ENCODE measurements at places on chromosomes 7 and 10. TPM values are rescaled to one million over a fixed set of nuclear protein-coding genes. Genes with fewer than 3 reads are reported as not detected.
A peak's percentile ranks its signal among the peaks of the same experiment; 100 is the strongest.

The THSD7A gene
- total RNA-seq = 2.5 TPM

The FKBP9 gene
- 831 TPM for total RNA-seq

The SLC13A4 gene
- total RNA-seq = 3.3 TPM

The SLC13A1 gene
- not detected for total RNA-seq

The IMPDH1 gene
- total RNA-seq = 22.3 TPM

The CREB5 gene
- total RNA-seq = 0.25 TPM

The PTPN12 gene
- 54.0 TPM for total RNA-seq

The SERPINE1 gene
- total RNA-seq = 23.1 TPM

The MALRD1 gene
- total RNA-seq = 0.36 TPM

The LIPJ gene
- total RNA-seq = 0.09 TPM

The CDHR1 gene
- total RNA-seq = not detected

The CACNB2 gene
- 2.1 TPM for total RNA-seq

The HOXA3 gene
- 3.5 TPM for total RNA-seq

The MMP21 gene
- 0.09 TPM for total RNA-seq

The LIPM gene
- 0.82 TPM for total RNA-seq

The ACSM6 gene
- not detected for total RNA-seq

The ANKMY2 gene
- 30.2 TPM for total RNA-seq

The TRIM50 gene
- total RNA-seq = not detected

The ZNF239 gene
- 1.8 TPM for total RNA-seq

- DNase-seq = no peak
Measured at GRCh38 chr10:69483963-69484362, 32.7 kb downstream of the TSPAN15 start.

GRCh38 chr10:89622151-89622550 lies 22.9 kb downstream of the PANK1 start:
- DNase-seq = no peak

DNA sequence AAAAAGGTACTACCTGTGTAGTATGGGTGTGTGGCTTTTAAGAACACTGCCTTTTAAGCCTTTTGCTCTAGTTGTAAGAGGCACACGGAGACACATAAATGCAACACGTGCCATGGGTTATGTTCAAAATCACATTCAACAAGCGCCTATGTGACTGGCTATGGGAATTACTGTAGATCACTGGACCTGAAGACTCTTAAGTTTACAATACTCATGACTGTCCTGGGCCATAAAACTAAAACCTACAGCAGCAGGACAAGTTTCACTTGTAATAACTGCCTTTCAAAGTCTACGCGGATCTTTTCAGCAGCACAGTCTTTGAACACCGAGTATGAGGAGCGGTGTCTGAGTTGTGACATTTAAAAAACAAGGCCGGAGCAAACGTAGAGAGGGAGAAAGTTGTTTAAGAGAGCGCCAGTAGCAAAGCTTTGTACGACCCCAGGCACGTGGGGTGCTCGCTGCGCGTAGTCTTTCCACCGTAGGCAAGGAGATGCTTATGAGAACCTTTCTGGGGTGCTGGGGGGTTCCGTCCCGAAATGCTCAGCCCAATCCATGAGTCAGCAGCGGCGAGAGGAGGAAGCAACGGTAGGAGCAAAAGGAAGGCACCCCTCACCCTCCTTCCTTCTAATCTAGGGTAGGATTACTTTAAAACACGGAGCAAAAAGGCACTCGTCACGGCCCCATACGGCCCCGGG lies 662 bp downstream of the DNAJC2 start:
- peak; percentile 32 for DNase-seq

- peak; percentile 73 for DNase-seq
Measured at GRCh38 chr10:79463578-79464496, 18.4 kb upstream of the ZCCHC24 start.

GRCh38 chr7:38284553-38284952 lies 11.1 kb upstream of the TARP start:
- DNase-seq = no peak

DNA sequence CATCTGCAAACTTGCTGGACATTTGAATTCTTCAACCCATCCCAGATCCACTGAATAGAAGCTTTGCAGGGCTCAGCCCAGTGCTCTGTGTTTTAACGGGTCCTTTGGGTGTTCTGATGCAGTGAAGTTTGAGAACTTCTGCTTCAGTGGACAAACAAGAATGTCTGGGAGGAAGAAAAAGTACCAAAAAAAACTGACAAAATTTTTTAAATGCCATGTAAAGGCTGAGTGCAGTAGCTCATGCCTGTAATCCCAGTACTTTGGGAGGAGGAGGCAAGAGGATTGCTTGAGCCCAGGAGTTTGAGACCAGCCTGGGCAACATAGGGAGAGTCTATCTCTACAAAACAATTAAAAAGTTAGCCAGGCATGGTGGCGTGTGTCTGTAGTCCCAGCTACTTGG lies 51.8 kb upstream of the FRMD4A start:
- DNase-seq = no peak

DNA sequence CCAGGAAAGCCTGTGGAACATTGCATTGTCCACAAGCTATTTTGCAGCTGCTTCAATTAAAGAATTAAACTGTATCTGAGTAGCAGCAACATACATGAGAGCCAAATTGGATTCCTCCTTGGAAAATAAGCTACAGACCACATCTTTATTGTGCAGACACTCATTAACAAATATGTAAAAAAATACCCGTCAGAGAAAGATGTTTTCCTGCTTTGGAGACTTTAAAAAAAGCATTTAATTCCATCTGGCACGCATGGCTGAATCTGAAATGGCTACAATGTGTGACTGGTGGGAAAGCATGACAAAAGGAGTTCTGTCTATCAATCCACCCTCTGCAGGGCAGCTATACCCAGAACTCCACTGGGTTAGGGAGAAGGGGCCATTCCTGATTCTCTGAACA lies 73.1 kb upstream of the HPS1 start:
- DNase-seq = no peak

DNA sequence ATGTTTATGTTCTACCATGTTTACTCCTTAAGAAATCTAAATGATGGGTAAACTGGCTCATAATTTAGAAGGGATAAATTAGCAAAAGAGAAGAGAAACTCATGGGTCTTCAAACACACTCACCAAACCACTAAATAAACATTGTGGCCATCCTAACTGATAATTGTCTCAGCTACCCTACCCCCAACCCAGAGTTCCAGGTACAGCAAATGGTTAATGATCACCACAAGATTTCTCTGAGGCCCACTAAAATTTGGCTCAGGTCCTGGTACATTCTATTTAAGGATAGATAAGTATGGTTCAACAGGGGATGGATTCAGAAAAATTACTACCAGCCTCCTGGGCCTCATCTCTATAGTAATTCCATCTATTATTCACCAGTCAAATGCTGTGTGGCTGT lies 21.4 kb downstream of the SLC25A13 start:
- no peak for DNase-seq

DNA sequence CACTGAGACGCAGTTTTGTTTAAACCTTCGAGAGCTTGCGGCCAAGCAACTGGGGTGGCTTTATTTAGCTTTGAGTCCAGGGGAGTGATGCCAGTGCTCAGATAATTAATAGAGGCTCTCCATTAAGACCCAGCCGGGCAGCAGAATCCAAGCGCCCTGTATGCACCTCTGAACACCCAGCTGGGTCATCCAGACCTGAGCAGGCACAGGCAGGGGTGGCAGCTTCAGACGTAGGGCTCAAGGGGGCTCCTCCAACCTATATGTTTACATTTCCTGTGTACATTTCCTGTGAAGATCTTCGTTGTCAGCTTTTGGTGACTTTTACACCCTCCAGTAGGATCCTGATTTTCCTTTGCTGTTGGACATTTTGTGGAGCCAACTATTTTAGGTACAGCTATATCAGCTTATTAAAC lies 719.5 kb downstream of the LRMDA start:
- DNase-seq = no peak

- DNase-seq = peak; percentile 85
Measured at GRCh38 chr7:40199076-40199802, 64.4 kb downstream of the SUGCT start.

DNA sequence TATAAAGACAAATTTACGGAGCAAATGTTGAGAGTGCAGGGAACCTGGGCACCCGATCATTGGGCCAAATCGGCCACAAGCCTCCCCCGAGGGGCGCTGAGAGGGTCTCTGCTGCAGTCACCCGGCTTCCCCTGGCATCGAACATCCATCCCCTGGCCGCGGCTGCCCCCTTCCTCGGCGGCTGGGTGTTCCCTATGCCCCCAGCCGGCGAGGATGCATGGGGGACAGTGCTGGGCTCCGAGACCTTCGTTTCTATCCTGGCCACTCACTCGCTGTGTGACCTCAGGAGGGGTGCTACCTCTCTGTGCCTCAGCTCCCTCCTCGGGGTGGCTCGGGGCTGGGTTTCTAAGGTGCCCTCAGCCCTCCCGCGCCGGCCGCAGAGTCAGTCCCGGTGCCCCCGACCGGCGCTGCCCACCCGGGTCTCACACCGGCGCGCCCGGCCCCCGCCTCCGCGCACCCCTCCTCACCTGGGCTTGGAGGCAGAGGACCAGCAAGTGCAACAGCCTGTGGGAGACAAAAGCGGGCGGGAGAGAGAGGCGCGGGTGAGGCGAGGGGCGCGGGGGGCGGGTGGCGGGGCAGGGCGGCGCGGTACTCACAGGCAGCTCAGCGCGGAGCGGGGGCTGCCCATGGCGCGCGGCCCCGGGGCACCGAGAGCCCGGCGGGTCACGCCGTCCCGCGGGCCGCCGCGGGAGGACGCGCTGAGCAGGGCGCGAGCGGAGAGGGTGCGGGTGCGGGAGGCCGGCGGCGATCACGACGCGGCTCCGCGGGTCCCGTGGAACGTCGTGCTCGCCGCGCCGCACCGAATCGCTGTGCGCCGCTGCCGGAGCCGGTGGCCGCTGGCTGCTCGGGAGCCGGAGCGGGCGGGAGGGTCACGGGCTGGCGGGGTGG lies at the start of gene FGF8:
Gene FGF8 (minus strand): TSS at position 842 of the 888 bp plus-strand sequence. CDS start 214 bp downstream, at position 628.
- no peak for DNase-seq

DNA sequence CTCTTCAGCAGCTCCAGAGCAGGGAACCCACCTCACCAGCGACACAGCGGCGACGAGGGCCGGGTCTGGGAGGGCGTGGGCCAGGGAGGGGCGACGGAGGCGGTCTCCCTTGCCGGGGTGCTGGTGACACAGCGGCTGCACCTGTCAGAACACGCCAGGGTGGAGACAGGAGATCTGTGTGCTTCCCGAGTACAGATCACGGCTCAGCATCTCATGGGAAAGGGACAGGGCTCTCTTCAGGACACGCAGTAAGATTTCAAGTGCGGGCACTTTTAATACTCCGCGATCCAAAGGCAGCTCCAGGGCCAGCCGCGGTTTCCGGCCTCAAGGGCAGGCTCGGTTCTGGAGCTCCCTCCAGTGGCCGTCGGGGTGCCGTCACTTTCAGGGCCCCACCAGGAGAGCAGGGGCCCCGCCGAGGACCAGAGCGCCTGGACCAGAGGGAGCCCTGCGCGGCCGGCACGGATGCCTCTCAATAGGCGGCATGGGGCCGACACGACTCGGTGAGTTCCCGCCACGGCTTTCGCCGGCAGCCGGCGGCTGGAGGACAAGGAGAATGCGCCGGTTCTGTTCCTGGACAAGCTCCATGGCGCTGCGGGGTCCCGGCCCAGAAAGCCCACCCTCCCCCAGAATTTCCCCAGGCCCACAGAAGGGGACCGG lies 21.4 kb downstream of the GPR146 start:
- DNase-seq = peak; percentile 71

- no peak for DNase-seq
Measured at GRCh38 chr10:133268532-133268931, 8.1 kb downstream of the ADAM8 start.

DNA sequence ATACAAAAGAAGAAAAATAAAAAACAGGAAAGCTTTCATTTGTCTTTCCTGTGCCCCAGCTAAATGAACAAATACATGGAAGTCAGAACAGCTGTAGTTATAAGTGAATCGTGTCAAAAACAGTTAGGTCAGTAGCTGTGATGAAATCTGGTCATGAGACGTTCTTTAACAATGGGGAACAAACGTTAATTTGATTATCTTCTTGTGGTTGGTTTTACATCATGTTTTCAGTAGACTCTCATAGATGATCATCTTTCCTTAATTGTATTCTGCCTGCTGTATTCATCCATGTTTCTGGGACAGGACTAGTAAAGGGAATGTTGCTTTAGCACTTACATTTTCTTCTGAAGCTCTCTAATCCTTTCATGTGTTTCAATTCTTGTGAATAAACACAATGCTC lies 97.0 kb downstream of the PCLO start:
- no peak for DNase-seq

GRCh38 chr10:121307411-121307980 lies 290.7 kb downstream of the FGFR2 start:
- no peak for DNase-seq

- DNase-seq = no peak
Measured at GRCh38 chr10:11446864-11447263, 164.6 kb downstream of the USP6NL start.

DNA sequence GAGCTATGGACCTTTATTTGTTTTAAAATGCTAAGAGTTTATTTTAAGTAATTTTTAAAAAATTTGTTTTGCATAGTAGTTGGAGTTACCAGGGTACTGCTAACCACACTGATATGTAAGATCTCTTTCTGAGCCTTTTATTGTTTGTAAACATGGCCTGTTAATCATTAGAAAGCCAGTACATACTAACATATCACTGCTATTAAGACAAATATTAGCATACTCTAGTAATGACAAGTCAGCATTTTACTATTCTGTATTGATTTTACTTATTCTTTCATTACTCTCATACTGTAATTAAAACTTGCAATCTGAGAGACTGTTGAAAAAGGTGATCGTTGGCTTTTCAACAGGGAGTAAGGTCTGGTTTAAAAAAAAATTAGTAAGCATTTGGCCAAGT lies 66.7 kb downstream of the PTEN start:
- no peak for DNase-seq

DNA sequence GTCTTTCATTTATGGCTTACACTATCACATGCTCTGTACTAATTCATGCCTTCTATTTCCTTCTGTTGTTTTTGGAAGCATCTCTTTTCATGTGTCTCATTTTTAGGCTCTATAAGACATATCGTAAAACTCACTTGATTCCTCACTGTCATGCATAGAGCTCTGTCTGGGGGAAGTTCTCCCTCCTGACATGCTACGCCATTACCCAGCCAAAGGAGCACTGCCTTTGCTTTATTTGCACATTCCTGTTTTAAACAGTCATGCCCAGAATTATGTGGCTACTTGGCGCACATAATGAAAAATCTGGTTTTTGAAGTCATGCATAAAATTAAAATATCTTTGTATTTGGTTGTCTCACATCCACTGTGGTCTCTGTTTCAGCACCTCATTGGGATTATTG lies 17.6 kb upstream of the AKR1C3 start:
- DNase-seq = peak; percentile 69

DNA sequence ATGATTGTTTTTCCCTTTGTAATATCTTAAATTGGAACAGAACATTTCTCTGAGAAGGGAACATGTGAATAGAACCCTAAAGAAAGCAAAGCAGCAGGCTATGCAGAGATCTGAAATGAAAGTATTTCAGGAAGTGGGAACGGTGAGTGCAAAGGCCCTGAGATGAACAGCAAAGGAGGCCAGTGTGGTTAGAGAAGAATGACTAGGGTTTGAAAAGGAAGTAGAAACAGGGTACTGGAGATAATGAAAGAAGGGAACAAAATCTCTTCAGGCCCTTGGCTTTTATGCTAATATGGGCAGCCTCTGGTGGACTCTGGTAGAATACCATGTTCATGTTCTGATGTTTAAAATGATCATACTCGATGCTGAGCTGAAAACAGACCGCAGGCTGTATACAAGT lies 22.2 kb downstream of the ARHGAP21 start:
- no peak for DNase-seq
